ENCODE measurements at places on chromosomes 3 and 15.

GRCh38 chr3:9400616-9401015 is 3.2 kb downstream of the SETD5 start:
- DNase-seq, result no peak

DNA sequence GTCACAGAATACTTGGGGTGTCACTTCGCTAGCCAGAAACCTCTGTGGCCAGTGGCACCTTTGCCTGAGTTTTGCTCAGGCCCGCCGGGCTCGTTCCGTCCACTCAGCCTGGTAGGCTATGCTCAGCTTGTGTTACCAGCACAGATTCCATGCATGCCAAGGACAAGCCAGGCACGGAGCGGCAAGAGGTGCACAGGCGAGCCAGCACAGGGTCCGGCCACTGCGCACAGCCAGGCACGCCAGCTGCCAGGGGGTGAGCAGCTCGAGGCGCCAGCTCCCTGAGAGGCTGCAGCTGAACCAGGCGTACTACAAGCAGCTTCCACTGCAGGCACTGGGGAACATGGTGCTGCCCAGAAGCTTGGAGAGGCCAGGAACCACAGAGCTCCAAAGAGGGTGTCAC is 14.7 kb downstream of the PCYT1A start:
- DNase-seq, result no peak

- no peak for DNase-seq
Measured at GRCh38 chr15:79872358-79873017, 24.3 kb downstream of the MTHFS start.

DNA sequence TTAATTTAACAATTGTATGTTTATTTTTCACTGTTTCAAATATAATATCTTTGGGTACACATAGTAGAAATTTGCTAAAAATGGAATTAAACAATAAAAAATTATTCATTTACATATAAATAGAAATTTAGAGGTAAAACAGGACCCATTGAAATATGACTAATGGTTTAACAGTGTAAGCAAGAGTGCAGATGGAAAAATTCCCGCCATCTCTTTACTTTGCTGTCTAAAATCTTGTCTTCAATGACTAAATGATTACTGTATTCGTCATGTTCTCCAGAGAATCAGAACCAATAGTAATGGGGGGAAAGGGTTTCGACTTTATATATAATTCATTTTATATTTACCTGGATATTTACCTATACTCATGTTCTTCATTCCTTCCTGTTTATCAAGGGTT is 163.1 kb downstream of the IL1RAP start:
- no peak for DNase-seq

DNA sequence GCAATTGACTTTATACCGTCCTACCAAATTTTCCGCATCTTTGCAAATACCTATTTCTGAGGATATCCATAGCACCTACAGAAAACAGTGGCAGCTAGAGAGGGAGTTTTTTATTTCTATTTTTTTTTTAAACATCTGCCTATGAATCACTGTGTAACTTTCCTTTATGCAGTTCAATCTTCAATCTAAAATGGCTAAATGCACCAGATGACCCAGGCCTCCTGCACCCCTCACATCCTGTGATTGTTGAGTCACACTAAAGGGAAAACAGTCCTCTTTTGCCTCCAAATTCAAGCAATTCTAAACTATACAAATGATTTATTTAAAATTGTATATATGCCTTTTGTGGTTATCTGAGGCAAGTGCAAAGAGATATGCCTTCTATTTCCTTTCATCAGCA is 20.1 kb upstream of the BCL6 start:
- no peak for DNase-seq

- DNase-seq, result no peak
Measured at GRCh38 chr3:54877730-54878129, 50.1 kb downstream of the LRTM1 start.

GRCh38 chr15:101590785-101591184 is 61.4 kb downstream of the TM2D3 start:
- DNase-seq, result no peak

Measured in NCI-H510A (cell line).